ENCODE measurements at places on chromosomes 16 and 17.

- DNase-seq, result no peak
Observed at GRCh38 chr17:54482843-54483242, 417.8 kb upstream of the TOM1L1 start.

- DNase-seq, result no peak
Observed at GRCh38 chr17:18921912-18922451, 30.0 kb upstream of the SLC5A10 start.

GRCh38 chr16:1433263-1433560, 2.3 kb downstream of the PERCC1 start:
- DNase-seq, result no peak

- no peak for DNase-seq
Observed at GRCh38 chr17:45396496-45397205, 36.0 kb downstream of the ARHGAP27 start.

DNA sequence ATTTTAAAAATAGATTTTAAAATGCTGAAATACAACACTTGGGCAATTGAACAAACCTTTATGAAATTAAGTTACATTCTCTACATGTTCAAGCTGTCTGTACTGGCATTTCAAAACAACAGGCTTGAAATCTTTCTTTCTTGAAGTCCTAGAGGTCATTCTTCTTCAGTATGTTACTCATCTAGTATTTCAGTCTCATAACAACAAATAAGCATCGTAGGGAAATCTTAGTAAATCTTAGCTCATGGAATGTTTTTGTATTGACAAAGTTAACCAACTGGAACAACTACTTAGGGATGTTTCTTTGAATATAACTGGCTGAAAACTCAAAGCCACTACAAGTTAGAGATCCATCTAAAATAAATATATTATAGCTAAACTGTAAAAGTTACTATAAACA, 96.6 kb downstream of the KIF2B start:
- no peak for DNase-seq

GRCh38 chr17:17164676-17165075, 41.5 kb downstream of the PLD6 start:
- no peak for DNase-seq

GRCh38 chr16:51433599-51433998, 282.5 kb upstream of the SALL1 start:
- no peak for DNase-seq

DNA sequence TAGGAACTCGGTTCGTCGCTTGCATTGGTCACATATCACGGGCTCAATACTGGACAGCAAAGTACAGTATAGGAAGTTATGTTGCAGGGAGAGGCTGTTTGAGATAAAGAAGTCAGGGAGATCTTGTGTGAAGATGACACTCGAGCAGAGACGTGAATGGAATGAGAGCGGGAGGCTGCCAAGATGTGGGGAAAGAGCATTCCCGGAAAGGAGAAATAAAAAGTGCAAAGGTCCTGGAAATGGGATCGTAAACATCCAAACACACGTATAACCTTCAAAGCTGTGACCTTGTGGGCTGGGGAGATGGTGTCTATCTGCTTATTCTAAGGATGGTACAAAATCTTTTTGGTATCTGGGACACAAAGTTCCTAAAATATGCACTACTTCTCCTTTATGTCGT, 43.0 kb upstream of the MYOCD start:
- no peak for DNase-seq

DNA sequence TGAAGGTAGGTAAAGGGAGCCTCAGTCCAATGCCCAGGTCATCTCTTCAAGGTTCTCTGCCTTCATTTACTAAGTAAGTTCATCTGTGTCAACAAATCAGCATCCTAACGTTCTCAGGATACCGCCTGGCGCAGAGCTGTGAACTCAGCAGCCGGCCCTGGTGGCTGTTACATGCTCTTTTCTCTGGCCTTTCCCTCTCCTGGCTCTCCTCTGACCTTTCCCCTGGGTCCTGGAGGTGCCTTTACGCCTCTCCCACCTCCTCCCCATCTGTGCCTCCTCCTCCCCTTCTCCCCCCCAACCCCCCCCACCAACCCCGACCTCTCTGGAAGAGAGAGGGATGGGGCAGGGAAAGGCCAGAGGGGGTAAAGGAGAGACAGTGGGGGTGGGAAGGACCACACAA, 19.5 kb downstream of the COTL1 start:
- DNase-seq, result no peak

DNA sequence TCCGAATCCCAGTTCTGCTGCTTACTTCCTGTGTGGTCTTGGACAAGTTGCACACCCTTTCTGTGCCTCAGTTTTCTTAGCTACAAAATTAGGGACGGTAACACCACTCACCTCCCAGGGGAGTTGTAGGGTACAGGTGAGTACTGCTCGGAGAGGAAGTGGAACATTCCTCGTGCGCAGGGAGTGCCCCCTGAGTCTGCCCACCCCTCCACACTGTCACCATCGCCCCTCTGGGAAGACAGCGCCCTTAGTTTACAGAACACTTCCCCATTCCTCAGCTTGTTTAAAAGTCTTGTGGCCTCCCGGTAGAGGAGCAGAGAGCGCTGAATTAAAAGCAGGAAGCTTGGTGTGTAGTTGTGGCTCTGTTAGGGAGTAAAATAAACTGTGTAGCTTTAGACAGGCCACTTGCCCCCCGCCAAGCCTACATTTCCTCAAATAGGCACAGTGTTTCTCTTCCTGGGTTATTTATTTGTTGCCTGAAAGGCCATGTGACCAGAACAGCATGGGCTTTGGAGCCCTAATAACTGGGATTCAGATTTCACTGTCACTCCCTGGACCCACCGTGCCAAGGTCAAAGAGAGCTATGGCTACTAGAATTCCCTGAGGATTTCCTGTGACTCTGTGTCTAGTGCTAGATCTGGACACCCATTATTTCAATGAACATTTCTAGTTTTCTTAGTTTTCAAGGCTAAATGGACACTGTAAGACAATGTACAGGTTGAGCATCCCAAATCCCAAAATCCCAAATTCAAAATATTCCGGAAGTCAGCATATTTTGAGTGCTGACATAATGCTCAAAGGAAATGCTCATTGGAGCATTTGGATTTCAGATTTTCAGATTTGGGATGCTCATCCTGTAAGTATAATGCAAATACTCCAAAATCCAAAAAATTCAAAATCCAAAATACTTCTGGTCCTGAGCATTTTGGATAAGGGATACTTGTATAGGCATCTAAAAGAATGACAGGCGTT, 372.5 kb downstream of the SNX29 start:
- no peak for DNase-seq

DNA sequence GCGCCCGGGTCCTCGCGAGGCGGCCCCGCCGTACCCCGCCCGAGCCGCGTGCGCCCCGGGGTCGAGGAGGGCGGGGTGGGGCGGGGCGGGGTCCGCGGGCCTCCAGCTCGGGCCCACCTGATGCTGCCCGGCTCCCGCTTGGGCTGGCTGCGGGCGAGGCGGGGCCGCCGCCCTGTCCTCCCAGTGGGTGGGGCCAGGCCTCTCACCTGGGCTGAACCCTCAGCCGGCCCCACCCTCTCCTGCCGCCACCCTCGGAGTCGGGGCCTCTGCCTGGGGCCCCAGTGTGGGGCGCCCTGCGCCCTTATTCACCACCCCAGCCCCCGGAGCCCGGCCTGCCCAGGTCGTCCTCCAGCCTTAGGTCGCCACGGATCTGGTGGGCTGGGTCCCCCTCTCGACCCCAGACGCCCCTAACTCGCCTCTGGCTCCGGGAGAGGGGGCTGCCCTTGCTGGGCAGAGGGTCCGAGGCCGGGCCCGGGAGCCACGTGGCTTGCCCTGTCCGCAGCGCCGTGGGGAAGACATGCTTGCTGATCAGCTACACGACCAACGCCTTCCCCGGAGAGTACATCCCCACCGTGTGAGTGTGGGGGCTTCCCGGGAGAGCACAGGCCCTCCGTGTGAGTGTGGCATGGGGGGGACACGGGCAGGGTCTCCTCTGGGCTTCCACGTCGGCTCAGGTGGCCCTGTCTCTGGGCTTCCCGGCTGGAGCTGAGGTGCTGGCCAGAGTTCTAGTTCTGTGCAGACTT, 578 bp downstream of the RAC3 start:
- no peak for DNase-seq

GRCh38 chr17:78442648-78443218, 64.3 kb downstream of the PGS1 start:
- no peak for DNase-seq

DNA sequence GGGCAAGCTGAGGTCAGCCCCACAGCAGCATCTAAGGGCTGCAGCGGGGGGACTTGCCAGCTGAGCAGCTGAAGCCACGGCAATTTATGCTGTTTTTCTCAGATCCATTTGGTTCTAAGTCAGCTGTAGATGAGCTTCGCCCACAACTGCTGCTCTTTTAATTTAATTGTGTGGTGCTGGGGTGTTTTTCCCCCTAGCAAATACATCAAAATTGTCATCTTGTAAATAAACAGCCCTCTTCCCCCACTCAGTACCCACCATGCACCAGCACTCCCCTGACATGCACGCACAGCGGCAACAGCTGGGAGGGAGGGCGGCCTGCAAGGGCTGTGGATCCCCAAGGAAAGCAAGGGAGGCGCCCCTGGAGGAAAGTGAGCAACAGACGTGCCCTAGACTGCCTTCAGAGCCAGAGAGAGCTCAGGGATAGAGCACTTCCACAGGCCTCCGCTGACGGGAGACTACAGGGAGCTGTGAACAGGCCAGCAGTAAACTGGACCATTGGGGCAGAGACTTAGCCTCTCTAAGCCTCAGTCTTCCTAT, 149.5 kb downstream of the TMEM132E start:
- DNase-seq, result no peak

- no peak for DNase-seq
Observed at GRCh38 chr16:54821731-54822130, 108.9 kb upstream of the IRX5 start.

DNA sequence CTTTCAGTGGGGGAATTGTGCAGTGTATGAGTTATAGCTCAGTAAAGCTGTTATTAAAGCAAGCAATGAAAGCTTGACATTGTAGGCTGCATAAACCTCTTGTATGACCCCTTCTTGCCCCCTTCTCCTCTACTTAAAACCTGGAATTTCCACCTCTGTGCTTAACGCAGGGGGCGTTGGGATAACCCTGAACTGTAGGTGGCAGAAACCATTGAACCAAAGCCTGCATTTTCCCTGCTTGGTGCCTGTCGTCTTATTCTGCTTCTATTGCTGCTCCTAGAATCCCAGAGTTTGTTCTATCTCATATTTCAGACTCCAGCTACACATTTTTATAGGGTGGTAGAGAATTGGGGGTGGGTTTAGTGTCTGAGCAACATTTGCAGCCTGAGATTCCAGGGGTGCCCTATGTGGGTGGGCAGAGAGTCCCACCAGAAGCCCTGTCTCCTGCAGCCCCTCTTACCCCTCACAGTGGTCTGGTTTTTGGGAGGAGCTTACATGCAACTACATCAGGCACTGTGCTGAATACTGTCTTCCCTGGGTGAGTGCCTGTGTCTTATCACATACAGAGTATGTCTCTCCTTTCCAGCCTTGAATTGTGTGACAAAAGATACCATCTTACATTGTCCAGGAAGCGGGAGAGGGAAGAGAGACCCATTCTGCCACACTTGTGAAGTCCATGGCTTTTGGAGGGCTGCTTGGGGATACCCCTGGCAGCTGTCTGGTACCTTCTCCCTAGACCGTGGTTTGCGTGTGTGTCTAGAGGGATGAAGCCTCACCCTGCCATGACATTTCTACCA, 407.7 kb upstream of the EEF2KMT start:
- no peak for DNase-seq

DNA sequence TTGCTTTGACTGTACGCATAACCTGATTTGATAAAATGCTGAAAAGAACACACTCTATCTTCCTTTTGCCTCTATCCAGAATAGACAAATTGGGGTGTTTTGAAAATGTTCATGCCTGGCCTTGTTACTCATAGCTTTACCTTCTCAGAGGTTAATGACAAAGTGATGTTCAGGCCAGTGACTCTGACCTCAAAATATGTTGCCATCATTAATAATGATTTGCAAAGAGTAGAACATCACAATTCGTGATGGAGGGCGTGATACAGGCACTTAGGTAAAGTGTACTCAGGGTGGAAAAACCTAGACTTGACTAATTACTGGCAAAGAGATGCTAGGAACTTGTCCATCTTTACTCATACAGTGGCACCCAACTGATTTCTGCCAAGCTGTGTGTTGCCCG, 656.6 kb upstream of the SOX9 start:
- DNase-seq, result no peak

GRCh38 chr17:1033503-1033902, 36.6 kb downstream of the TIMM22 start:
- no peak for DNase-seq

- no peak for DNase-seq
Observed at GRCh38 chr16:25747160-25747758, 55.5 kb downstream of the HS3ST4 start.

- DNase-seq, result peak; percentile 8
Observed at GRCh38 chr16:24975428-24975889, 39.7 kb downstream of the ARHGAP17 start.

GRCh38 chr17:31792007-31792585, 66.9 kb downstream of the COPRS start:
- no peak for DNase-seq

DNA sequence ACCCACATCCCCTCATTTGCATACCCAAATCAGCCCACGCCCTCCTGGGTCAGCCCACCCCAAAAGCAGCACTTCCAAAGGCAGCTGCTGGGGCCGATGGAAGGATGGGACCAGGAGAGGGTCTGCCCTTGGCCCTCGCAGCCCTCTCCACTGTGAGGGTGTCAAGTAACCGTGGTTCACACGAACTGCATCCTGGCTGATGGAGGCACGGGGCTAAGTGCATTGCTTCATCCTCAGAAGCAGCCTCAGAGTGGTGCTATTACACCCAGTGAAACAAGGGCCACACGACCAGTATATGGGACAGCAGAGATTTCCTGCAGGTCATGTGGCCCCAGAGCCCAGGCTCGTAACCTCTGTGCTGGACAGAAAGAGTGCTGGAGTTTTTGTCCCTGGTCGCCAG, 13.2 kb upstream of the ATP2A3 start:
- no peak for DNase-seq

DNA sequence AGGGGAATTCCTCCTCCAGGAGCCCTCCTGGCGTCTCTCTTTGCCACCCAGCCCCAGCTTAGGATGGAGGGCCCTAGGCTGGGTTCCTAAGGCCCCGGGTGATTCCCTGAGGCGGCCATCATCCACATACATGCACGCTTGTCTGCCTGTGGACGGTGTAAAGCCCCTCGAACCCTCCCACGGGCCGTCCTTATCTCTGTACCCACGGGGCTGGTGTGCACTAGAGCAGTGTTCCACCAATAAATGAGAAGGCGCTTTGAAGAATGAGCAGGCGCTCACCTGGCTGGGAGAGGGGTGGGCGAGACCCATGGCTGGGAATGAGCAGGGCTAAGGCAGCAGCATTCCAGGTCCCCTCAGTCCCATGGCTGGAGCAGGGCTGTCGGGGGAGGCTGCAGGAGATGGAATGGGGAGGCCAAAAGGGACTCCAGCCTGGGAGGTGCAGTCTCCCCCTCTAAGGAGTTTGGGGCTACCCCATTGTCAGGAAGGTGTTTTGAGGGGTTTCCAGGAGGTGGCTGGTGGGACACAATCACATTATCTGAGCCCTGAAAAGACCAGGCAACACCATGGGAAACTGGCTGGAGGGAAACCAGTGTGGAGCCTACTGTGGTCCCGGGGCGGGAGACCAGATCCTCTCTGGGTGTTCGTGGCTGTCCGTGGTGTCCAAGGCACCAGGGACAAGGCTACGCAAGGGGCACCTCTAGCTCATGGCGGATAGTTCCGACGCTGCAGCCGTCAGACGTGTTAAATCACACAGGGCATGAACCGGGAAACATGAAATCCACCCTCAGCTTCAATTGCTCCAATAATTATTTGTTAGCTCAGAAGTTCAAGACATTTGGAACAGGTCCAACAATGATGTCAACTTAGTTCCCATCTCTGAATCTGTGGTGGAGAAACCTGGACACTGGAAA, 87.5 kb upstream of the DNAH17 start:
- DNase-seq, result no peak
